ENCODE measurements at places on chromosomes 3 and 15. TPM values are rescaled to one million over a fixed set of nuclear protein-coding genes. Genes with fewer than 3 reads are reported as not detected.

ZNF662 gene
- total RNA-seq: 1.4 TPM

RARB gene
- not detected for total RNA-seq

PIERCE2 gene
- 0.54 TPM for total RNA-seq

GOLGA6A gene
- total RNA-seq: not detected

ADGRG7 gene
- not detected for total RNA-seq

STAG1 gene
- total RNA-seq: 41.7 TPM

C3orf18 gene
- 36.8 TPM for total RNA-seq

BHLHE40 gene
- 27.6 TPM for total RNA-seq

MESP1 gene
- total RNA-seq: not detected

LRRC2 gene
- total RNA-seq: 10.8 TPM

THSD4 gene
- 50.6 TPM for total RNA-seq

FYCO1 gene
- 12.8 TPM for total RNA-seq

KCNMB3 gene
- total RNA-seq: 0.38 TPM

TM4SF4 gene
- total RNA-seq: 0.97 TPM

SAMD7 gene
- total RNA-seq: not detected

ACOX2 gene
- 7.5 TPM for total RNA-seq

Data from GM23248 (cell line).